ENCODE measurements at places on chromosomes 12 and 14.

- no peak for DNase-seq
These were observed 126.0 kb upstream of the FKBP4 start for GRCh38 chr12:2668816-2669215.

- DNase-seq = no peak
These were observed 293.9 kb downstream of the RPAP3 start for GRCh38 chr12:47411966-47412365.

- no peak for DNase-seq
These were observed 23.1 kb downstream of the BICDL1 start for GRCh38 chr12:120012067-120012621.

DNA sequence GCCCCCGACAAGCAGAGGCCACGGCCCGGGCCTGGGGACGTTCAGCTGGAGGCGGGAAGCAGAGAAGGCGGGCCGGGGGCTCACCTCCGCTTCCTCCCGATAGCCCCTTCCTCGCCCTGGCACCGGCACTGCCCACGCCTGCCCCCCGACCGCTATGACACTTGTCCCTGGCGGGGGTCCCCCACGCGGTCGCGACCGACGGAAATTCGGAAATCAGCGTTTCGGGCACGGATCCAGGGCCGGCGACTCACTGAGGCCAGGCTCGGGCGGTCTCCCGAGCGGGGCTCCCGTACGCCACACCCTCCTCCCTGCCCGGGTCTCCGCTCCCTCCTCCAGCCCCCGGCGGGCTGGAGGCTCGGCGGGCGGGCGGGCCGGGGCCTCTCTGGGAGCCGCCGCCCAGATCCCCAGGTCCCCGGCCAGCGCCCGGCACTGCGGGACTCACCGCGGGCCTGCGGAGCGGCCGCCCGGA, 581 bp downstream of the PITPNM2 start:
- DNase-seq = no peak

GRCh38 chr12:65634061-65634460, 190.2 kb upstream of the HMGA2 start:
- no peak for DNase-seq

DNA sequence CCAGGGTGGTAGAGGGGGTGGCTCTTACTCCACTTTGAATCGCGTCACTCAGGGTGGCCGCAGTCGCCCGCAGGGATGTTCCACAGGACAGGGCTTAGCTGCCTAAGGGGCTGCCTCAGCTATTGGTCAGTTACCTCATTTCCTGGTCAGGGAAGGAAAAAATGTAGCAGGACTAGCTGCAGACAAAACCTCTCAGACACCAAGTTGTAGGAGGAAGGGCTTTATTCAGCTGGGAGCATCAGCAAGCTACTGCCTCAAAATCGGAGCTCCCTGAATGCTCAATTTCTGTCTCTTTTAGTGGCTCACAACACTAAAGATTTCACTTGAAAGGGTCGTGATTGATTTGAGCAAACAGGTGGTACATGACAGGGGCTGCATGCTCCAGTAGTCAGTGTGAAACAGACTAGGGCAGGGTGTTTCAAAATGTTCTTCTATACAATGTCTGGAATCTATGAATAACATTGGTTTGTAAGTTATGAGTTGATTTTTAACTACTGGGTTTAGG, 6.4 kb upstream of the CLEC6A start:
- no peak for DNase-seq

DNA sequence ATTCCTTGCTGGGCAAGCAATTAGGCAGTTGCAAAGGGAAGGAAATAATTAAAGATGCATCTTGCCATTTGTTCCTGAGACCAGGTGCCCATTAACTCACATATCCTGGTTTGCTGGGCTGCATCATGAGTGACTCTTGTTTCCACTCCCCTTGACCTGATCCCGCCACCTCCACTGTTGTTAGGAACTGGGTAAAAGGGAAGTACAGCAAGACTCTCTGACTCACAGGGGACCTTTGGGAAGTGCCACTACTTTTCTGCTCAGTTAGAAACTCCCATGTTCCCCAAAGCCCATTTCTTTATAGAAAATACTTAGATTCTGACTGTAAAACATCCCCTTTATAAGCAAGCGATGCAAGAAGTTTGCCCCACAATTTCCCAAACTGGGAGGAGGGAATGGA, 186.0 kb upstream of the BCL2L14 start:
- no peak for DNase-seq

- DNase-seq = no peak
These were observed 965.2 kb downstream of the VRK1 start for GRCh38 chr14:97762386-97762785.

DNA sequence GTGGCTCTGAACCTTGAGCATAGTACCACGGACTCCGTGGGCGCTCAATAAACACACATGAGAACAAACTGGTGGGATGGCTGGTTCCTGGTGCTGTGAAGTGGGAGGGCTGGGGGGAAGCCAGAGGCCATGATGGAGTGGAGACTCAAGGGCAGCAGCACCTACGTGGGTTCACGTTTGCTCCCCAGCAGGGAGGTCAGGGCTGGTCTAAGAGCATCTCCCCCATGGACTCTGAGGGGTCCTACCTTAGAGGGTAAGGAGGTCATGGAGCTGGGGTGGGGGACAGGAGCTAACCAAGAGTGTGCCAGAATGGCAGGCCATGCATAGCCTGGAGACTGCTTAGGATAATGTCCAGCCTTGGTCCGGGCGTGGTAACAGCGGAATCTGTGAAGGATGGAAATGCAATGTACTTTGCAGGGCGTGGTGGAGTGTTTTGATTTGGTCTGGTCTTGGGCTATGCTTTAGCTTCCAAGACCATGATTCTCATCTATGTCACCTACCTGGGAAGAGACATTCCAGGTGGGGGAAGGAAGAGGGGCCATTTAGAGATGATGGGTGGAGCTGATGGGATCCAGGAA, 103.0 kb downstream of the PRMT8 start:
- no peak for DNase-seq

- no peak for DNase-seq
These were observed 208.8 kb downstream of the VRK1 start for GRCh38 chr14:97005934-97006333.

DNA sequence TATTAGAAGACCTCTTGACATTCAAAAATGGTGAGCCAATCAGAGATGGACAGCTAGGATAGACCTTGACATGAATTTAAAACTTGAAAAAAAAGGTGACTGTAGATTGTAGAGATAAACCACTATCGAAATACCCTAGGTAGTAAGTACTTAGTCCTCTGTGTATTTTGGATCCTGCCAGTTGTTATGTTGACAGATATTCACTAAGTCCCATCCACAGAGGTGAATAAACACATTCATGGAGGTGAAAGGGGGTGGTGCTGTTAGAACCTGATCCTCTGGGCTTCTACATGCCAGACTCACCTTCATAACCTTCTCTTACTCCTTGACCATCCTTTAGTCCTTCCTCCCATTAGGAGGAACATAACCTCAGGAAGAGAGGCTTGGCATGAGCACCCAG, 72.3 kb downstream of the OTX2 start:
- DNase-seq = no peak

DNA sequence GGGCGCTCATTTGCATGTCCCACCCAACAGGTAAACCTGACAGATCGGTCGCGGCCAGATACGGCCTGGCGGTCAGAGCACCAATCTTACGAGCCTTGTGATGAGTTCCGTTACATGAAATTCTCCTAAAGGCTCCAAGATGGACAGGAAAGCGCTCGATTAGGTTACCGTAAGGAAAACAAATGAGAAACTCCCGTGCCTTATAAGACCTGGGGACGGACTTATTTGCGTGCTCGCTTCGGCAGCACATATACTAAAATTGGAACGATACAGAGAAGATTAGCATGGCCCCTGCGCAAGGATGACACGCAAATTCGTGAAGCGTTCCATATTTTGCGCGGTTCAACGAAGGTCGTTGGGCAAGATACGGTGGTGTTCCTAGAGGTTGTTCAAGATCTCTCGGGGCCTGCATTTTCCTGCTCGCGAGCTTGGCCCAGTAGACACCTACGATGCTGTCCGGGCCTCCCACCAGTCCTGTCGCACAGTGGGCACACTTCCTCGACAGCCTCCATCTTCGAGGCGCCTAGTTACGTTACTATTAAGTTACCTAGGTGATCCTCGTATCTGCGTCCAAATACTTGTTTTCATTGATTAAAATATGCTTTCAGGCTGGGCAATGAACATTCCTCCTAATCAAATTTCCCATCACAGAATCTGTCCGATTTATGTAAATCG, at the start of gene RNU6-7:
Gene RNU6-7, plus strand, starts transcription at position 230 of the 675 bp plus-strand sequence.
- no peak for DNase-seq

DNA sequence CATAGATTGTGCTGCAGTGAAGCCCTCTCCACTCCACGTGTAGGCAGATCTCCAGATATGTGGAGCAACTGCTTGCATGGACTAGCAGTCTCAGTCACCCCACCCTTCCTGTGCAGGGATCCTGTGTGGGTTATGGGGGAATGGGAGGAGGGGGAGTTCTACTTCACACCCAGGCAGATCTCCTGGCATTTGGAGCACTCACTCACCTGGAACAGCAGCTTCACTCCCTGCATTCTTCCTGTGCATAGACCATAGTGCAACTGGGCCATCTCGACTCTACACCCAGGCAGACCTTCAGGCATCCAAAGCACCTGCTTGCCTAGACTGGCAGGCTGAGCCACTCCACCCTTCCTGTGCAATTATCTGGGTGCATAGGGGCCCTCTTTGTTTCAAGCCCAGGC, 96.0 kb upstream of the PCED1B start:
- DNase-seq = no peak

- DNase-seq = no peak
These were observed 94.9 kb downstream of the NAV3 start for GRCh38 chr12:77925536-77926108.

- no peak for DNase-seq
These were observed 1.2 kb downstream of the GLT8D2 start for GRCh38 chr12:104048811-104049210.

DNA sequence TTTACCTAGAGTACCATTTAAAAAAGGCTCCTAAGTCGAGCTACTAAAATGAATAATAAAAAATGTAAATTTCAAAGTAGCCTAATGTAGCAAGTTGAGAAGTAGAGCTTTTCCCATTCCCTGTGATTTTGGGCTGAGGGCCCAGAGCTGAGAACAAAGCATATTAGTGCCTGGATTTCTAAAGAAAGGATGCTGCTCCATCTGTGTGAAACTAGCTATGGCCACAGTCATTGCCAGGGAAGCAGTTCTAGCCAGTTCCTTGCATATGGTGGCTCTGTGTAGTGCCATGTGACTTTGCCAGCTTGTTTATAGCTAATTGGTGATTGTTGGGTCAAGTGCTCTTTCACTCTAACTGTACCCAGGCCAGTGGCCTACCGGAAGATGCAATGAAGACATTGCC, 20.4 kb upstream of the FBXO33 start:
- DNase-seq = no peak

DNA sequence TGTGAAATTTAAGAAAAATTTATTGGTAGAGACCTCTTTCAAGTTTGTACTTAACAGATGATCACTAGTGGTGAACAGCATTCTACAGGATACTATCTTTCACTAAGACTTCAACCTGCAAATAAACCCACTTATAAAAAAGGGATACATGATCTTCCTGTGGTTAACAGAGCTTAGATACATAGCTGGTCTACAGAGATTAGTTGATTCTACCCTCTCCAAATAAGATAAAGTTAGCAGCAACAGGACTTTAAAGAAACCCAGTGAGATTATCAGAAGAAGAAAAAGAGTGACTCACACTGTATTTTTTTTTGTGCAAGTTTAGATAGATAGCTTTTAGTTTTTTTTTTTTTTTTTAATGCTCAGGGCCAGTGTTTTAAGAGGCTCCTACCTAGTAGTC, 34.5 kb downstream of the USP44 start:
- no peak for DNase-seq

- no peak for DNase-seq
These were observed 48.3 kb upstream of the CNTN1 start for GRCh38 chr12:40643976-40644375.

DNA sequence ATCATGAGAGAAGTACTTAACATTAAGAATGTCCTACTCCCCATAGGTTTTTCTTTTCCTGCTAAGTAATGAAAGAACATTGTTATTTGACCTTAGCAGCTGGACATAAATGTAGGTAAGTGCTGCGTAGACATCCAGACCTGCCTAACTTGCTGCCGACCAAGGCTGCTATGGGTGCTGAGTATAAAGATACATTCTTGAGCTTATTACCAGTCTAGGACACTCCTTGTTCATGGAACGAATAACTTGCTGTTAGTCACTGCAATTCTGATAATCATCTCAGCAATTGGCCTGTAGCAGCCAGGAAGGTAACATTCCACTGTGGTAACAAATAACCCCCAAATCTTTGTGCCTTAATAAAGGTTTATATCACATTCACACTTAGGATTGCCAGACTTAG, 478.1 kb downstream of the VRK1 start:
- no peak for DNase-seq

- no peak for DNase-seq
These were observed 211.5 kb downstream of the PRKD1 start for GRCh38 chr14:29716150-29716549.

GRCh38 chr12:124264089-124264795, 30.7 kb upstream of the RFLNA start:
- no peak for DNase-seq

GRCh38 chr14:87992346-87992717, 650 bp downstream of the GALC start:
- no peak for DNase-seq

DNA sequence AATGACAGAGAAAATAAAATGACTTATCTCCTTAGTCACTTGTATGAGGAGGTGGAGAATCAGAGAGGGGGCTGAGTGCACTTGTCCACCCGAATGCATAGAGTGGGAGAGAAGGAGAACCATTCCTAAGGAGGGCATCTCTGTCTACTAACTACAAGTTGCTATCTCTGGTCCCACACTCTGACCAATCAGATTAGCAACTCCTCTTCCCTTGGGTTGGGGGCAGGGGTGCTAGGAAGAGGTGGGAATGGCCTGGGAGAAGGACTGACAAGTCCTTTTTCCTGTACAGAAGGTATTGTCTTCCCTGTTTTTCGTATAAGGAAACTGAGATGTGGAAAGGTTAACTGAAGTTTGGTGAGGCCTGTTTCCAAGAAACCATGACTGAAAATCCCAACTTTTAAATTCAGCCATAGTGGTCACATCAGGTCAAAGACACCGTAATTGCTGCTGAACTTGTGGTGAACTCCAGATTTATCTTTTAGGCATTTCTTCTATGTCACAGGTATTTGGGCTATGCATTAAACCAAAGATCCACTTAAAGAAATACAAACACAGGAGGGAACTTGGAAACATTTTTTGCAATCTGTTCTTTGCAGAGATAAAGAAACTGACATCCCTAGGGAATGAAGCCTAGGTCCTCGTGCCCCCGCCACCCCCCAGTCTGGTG, 207.8 kb downstream of the CRADD start:
- no peak for DNase-seq

DNA sequence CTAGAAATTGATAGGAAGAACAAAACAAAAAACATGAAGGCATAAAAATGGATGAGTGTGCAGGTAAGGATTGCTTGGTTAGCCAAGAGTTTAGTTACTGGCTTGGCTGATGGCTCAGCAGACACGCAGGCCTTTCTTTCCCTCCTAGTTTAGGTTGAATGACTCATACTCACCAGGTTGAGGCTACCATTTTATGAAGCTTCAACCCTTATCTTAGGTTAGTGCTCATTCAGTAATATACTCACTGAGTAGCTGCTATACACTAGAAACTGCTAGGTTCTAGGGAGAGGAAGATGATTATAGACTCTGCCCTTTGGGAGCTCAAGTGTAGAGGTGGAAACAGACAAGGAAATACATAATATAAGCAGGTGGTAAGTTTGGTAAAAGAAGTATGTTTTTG, 6.0 kb downstream of the P3H3 start:
- no peak for DNase-seq

Data from HS-27A (cell line).